NCI-H1694 (cell line): ENCODE measurements at places on chromosomes 12 and 14.

DNA sequence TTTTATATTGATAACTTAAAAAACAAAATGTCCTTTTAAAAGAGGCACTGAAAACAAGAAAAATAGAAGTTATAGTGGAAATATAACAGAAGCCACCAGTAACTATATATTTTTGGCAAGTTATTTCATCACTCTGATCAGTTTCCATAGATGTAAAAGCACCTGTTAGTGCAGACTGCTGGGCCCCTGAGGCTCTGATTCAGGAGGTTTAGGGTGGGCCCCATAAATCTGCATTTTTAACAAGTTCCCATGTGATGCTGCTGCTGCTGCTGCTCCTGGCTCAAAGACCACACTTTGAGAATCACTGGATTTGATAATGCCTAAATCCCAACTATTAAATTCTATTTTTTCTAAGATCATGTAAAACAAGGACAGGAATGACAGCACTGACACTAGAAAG, 251.1 kb downstream of the MED13L start:
- DNase-seq: no peak

GRCh38 chr12:122062832-122063693, 15.5 kb upstream of the MLXIP start:
- DNase-seq: no peak

DNA sequence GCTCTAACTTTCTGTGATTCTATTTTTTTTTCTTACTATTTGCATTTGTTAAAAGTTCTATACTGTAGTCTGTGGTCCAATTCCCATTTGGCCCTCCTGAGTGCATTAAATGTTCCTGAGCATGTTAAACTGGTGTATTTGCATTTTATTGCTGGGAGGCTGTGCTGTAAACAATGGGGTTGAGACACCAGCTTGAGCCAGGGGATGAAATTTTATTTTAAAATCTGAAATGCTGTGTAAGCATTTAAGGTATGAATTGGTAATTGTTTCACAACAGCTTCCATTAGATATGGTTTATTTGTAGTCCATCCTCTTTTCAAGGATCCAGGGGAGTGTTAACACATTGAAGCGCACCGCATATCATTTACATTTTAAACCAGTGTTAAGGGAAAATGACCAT, 89.9 kb upstream of the RFX4 start:
- no peak for DNase-seq

GRCh38 chr12:57610554-57611107, 604 bp upstream of the ARHGEF25 start:
- no peak for DNase-seq

DNA sequence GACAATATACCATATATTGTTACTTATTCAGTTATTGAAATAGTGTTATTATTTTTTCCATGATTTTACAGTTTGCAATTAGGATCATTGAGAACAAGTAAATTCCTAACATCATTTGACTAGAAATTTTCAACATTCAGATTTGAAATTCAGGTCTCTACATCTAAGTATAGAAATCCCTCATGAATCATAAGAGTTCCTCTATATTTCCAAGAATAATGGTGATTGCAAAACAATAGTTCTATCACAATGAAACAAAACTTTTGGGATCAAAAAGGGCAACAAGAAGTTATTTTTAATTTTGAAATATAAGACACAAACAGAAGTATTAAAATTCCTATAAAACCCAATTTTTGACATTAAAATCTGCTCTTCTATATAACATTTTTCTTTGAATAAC, 10.8 kb downstream of the CLEC1A start:
- DNase-seq: no peak

- no peak for DNase-seq
Observed at GRCh38 chr12:64633011-64633939, 23.0 kb downstream of the RASSF3 start.

GRCh38 chr14:94611179-94611578, 1.0 kb upstream of the SERPINA3 start:
- no peak for DNase-seq

DNA sequence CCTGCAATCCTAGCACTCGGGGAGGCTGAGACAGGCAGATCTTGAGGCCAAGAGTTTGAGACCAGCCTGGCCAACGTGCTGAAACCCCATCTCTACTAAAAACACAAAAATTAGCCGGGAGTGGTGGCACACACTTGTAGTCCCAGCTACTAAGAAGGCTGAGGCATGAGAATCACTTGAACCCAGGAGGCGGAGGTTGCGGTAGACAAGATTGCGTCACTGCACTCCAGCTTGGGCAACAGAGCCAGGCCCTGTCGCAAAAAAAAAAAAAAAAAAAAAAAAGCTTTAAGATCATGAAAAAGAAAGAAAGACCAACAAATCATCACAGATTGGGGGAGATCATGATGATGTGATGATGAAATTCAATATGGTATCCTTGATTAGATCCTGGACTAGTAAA, 30.6 kb downstream of the WDR89 start:
- no peak for DNase-seq

GRCh38 chr12:70555081-70555480, 82.1 kb downstream of the PTPRB start:
- DNase-seq: no peak

GRCh38 chr12:2813214-2814185, 1.0 kb downstream of the ITFG2 start:
- DNase-seq: peak; percentile 73

GRCh38 chr14:68894123-68894522, 85.0 kb downstream of the ACTN1 start:
- no peak for DNase-seq

- DNase-seq: no peak
Observed at GRCh38 chr12:20528208-20528607, 159.9 kb downstream of the PDE3A start.

DNA sequence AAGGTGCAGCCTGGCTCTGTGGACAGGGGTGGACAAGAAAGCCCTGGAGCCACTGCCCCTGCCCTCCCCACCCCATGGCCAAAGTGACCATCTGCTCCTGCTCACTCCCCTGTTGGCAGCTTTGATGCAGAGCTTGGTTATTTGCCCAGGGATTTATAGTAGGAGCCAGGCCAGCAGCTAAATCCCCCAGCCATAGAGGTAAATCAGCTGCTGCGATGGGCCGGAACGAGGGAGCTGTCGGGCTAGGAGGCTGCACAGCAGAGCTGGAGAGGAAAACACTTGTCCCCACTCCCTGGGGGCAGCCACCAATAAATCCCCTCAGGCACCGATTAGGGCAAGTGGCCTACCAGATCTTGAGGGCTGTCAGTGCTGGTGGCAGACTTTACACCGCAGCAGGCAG, 26.0 kb downstream of the SMUG1 start:
- no peak for DNase-seq

DNA sequence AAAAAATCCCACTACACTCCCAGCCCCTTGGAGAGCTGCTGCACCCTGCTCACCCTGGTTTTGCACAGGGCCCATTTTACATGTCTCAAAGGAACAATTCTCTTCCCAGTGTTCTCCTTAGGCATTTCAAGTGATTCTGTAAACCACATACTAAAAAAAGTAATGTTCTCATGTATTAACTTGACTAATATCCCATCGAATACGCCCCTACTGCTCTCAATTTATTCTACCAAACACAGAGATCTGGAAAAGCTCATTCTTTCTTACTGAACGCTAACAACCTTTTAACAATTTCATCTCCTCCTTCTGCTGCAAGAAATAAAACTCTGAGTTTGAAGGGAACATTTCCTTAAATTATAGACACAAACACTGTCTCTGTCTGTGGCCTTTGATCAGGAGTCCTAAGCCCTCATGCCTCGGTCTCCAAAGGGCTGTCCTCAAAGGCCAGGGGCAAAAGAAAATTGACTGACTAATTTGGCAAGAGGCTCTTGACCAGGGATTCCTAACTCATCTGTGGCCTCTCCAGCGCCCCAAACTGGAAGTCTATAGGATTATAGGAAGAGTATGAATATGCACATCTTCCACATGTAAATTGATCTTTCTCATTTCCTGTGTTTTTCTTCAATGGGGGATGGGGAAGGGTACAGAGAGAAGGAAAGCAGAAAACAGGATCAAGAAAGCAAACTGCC, 17.1 kb upstream of the TSPAN11 start:
- DNase-seq: no peak

GRCh38 chr14:50212726-50213125, 18.7 kb downstream of the SOS2 start:
- DNase-seq: no peak

DNA sequence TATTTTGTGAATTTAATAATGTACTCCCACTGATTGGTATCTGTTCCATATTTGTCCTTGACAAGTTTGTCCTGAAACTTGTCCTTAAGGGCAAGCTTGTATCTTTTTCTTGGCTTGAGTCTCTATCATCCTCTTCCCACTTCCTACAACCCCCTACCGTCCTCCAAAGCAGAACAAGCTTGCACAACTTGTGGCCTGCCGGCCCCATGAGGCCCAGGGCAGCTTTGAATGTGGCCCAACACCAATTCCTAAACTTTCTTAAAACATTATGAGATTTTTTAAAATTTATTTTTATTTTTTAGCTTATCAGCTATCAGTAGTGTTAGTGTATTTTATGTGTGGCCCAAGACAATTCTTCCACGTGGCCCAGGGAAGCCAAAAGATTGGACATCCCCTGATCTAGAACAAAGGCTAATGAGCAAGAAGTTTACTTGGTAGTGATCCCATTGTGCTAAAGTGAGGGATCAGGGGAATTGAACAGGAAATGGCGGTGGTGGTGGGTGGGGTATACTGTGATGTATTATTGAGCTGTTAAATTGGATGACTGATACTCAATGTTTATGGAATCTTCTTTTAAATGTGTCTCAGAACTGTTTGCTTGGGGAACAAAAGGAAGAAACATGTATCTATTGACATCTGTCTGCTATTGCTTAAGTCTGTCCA, 37.8 kb downstream of the TMX1 start:
- DNase-seq: no peak

GRCh38 chr12:126425264-126425663, 1360.0 kb downstream of the AACS start:
- no peak for DNase-seq

- DNase-seq: no peak
Observed at GRCh38 chr14:56081139-56081538, 37.1 kb upstream of the PELI2 start.

DNA sequence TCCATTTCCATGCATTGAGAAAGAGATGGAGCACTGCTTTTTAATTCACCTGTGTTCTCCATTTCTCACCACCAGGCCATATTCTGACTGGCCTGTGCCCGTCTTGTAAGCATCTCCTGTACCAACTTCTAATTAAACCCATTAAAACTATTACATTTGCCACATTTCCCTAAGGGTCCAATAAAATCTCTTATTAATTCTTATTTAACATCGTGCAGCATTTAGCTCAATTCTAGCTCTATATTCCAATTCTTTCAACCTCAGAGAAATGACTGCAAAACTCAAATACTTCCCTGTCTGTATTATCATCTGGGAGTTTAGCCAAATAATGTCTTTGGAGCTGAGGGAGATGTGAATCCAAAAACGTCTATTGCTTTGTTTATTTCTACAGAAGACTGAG, 495.4 kb upstream of the TMEM132C start:
- no peak for DNase-seq

DNA sequence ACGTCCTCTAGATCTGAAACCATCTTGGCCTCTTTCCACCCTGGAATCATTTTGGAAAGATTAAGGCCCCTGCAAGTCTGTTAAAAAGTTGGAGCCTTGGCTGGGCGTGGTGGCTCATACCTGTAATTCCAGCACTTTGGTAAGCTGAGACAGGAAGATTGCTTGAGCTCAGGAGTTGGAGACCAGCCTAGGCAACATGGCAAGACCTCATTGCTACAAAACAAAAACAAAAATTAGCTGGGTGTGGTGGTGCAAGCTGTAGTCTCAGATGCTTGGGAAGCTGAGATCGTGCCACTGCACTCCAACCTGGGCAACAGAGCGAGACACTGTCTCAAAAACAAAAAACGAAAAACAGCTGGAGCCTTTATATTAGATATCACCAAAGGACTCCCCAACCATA, 10.9 kb upstream of the ABCD4 start:
- DNase-seq: no peak

GRCh38 chr12:132446633-132447326, 43.2 kb upstream of the FBRSL1 start:
- no peak for DNase-seq

GRCh38 chr14:68343534-68344118, 449.2 kb downstream of the ZFP36L1 start:
- DNase-seq: no peak

- no peak for DNase-seq
Observed at GRCh38 chr14:50001151-50001998, 108.5 kb downstream of the ARF6 start.

- DNase-seq: peak; percentile 92
Observed at GRCh38 chr14:61462566-61463193, 141.3 kb downstream of the PRKCH start.

GRCh38 chr14:63478437-63478852, 64.7 kb downstream of the PPP2R5E start:
- DNase-seq: no peak

- peak; percentile 4 for DNase-seq
Observed at GRCh38 chr12:116236148-116236731, 41.3 kb downstream of the MED13L start.

GRCh38 chr14:81303258-81303935, 82.6 kb upstream of the GTF2A1 start:
- no peak for DNase-seq

GRCh38 chr12:82146740-82147139, 211.4 kb downstream of the CCDC59 start:
- no peak for DNase-seq

DNA sequence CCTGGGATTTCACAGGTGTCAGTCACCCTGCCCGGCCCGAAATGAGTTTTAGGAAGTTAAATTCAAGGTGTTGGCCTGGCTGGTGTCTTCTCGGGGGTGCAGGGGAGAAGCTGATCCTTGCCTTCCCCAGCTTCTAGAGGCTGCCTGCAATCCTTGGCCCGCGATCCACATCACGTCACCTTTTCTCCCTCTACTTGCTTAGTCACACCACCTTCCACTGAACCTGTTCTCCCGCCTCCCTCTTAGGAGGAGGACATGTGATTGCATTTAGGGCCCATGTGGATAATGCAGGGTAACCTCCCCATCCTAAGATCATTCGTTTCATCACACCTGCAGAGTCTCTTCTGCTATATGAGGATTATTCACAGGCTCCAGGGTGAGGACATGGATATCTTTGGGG, 25.4 kb upstream of the ATXN2 start:
- no peak for DNase-seq

GRCh38 chr14:94517641-94518257, 8.5 kb upstream of the SERPINA12 start:
- DNase-seq: no peak

DNA sequence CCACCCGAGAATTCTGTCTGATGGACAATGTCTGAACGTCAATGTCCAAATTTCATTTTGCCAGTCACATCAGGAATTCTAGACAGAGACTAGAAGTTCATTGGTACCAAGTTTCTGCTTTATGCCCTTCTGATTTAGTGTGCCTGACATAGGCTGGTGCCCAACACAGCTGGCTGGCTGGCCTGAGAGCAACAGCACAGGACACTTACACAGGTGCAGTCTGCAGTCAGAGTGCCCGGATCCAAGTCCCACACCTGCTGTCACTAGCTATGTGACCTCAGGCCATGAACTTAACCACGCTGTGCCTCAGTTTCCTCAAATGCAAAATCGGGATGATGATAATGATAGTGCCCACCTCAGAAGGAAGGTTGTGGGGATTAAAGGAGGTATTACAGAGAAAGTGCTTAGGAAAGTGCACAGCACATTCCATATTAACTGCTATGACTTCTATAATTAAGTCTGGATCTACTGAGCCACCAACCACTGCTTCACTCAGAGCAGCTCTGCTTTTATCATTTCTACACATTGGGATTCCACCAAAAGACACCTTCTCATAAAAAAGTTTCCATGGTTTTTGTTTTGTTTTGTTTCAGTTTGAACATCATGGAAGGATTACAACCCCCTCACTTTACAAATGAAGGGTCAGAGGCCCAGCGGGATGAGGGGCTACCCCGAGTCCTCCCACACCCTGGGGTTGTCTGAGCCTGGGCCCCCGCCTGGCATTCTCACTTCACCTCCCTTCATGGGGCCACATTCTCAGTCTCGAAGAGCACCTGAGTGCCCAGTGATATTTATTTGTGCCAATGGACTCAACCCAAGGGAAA, 168.8 kb upstream of the BCL2L14 start:
- DNase-seq: no peak
